Activated naive CD8-positive, alpha-beta T cell treated with anti-CD3 and anti-CD28 coated beads, Interleukin-2, amount 50 U/mL, for 16 hours (primary cell): ENCODE measurements at places on chromosomes 3 and 15.

GRCh38 chr3:151315846-151316245 lies 774 bp downstream of the GPR87 start:
- DNase-seq = no peak

- DNase-seq = no peak
These were observed 38.5 kb downstream of the HDC start for GRCh38 chr15:50227076-50227475.

- DNase-seq = no peak
These were observed 29.7 kb upstream of the HHATL start for GRCh38 chr3:42732196-42732828.

- DNase-seq = no peak
These were observed 164.7 kb downstream of the SQOR start for GRCh38 chr15:45799508-45799907.

- DNase-seq = no peak
These were observed 86.2 kb downstream of the SRGAP3 start for GRCh38 chr3:9163289-9163688.

DNA sequence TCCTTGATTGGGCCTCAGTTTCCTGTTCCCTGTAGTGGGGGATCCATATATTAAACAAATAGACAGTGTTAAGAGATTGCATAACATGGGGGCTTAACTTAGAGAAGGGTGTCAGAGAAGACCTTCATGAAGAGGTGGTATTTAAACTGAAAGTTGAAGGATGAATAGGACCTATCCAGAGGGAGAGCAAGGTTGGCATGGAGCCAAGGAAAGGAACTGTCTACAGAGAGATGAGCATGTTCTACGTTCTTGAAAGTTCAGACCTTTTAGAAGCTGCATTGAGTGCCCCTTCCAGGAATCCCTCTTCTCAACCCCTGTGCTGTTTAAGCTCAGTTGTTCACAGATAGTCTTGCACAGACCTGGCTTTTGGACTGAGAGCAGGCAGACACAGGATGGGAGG lies 2.4 kb downstream of the HTD2 start:
- DNase-seq = no peak

DNA sequence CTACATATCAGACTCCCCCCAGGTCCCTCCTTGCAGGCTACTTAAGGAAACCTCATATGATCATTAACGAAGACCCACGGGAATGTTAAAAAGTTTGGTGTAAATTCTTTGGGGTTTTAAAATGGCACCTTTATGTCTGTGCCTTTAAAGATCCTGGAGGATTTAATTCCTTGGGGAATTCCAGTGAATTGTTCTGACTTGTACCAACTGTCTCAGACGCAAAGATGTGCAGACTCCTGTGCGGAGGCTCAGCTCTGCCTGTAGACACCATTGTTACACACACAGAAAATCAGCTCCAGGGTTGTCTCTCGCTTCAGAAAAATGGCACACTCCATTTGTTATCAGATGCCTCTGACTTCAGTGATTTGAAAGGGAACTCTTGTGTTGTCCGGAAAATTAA lies 414.4 kb upstream of the CFAP20DC start:
- DNase-seq = no peak

GRCh38 chr3:36866368-36866767 lies 78.5 kb downstream of the TRANK1 start:
- DNase-seq = no peak

DNA sequence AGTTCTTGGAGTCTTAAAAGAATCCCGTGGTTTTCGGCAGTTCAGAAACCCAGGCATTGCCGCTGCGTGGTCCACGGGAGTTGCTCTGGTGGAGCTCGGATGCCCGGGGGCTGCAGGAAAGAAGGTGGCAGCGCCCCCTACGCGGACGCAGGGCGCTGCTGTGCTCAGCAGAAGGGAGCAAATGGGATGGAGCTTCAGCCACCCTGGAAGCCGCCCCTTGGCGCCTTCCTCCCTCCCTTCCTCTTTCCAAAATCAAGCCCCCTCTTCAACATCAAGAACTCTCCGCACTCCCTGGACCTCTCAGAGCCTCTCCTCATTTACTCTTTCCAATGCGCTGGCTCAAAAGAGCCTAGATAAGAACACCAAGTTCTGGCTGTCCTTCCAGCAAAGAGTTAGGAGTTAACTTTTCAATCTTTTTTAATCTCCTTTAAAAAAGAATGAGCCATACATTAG lies 880 bp upstream of the CHRNA7 start:
- no peak for DNase-seq

DNA sequence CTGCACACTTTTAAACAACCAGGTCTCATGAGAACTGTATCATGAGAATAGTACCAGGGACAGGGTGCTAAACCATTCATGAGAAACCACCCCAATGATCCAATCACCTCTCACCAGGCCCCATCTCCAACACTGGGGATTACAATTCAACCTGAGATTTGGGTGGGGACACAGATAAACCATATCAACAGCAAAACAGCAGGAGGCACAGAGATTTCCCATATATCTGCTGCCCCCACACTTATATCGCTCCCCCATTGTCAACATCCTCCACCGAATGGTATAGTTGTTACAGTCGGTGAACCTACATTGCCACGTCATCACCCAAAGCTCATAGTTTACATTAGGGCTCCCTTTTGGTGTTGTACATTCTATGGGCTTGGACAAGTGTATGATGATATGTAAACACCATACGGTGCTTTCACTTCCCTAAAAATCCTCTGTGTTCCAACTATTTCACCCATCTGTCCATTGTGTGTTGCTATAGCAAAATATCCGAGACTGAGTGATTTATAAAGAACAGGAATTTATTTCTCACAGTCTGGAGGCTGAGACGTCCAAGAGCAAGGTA lies 224.8 kb downstream of the FAM43A start:
- no peak for DNase-seq

GRCh38 chr15:71916834-71917233 lies 106.5 kb downstream of the NR2E3 start:
- no peak for DNase-seq

DNA sequence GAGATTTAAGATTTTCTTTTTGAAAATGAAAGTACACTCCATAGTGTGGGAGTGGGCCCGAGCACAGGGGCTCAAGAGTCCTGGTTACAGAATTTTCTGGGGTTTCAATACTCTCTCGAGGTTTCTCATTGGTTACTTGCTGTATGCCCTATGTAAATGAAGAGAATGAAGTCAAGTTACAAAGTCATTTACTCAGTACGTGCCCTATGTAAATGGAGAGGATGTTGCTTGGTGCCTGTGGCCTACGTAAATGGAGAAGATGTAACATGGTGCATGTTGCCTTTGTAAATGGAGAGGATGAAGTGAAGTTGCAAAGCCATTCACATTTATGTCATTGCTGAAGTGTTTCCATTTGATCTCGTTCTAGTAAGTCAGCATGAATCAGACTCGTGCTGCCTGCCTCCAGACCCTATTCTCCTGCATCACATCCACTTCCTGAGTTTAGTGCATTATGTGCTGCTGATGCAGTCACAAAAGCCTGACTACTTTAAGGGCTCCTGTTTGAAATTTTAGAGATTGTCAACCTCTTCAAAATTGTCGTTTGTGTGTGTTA lies 302.0 kb downstream of the ZBBX start:
- no peak for DNase-seq

- DNase-seq = no peak
These were observed 91.5 kb downstream of the STT3B start for GRCh38 chr3:31624083-31624709.

DNA sequence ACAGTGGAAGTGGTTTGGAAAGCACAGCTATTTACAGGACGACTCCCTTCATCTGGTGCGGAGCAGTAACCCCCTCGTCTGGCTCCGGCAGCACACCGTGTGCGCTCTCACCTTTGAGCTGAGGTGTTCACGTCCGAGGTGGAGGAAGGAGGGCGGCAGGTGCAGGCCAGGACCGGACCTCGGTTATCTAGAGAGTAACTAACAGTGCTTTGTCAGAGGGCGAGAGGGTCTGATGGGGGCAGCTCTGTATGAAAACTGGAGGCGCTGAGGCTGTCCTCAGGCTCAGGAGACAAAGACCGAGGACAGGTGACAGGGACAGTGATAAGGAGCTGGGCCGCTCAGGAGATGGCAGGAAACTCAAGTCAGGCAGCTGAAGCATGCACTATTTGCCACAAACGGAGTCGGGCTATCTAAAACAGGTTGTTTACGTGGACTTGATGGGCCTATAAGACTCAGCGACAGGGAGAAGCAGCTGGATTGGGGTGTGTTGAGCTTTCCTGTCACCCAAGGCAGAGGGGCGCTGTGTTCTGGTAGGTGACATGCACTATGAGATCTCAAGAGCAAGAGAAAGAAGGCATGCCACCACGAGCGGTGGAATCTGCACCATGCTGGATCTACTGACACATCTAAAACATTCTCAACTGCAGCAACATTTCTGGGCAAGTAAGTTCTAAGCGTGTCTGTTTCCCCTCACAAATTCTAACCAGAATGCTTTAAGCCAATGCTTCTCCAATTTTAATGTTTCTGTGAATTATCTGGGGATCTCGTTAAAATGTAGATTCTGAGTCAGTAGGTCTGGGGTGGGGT lies 155.2 kb downstream of the XXYLT1 start:
- DNase-seq = no peak

GRCh38 chr3:182212479-182213076 lies 500.9 kb downstream of the SOX2 start:
- DNase-seq = no peak

DNA sequence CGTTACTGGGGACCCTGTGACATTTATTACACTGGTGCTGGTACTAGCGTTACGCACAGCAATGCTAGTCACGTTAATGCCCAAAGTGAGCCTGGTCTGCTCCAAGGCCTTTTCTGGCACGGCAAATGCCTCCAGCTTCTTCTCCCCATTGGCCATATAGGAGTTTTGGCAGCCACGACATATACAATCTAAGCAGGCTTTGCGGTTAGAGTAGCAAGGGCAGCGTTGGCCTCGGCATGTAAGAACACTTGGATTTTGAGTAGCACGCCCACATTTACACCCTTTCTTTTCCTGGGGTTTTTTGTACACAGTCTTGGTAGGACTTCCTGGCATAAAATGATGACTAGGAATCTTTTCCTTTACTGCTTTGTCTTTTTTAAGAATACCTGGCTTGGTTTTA lies 44.9 kb downstream of the MSL2 start:
- no peak for DNase-seq

GRCh38 chr3:126734106-126734723 lies 30.2 kb downstream of the CHCHD6 start:
- no peak for DNase-seq

DNA sequence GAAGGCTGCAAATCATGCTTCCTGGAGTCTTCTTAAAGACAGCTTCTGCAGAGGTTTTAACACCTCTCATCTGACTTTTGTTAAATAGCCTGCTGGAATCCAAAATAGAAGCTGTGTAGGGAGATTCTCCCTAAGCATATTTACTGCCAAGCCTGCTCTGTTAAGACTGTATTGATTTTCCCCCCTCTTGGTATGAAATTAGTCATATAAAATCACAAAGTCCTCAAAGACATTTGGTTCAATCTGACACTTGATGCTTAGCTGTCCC lies 94.6 kb downstream of the ITPR1 start:
- DNase-seq = no peak

DNA sequence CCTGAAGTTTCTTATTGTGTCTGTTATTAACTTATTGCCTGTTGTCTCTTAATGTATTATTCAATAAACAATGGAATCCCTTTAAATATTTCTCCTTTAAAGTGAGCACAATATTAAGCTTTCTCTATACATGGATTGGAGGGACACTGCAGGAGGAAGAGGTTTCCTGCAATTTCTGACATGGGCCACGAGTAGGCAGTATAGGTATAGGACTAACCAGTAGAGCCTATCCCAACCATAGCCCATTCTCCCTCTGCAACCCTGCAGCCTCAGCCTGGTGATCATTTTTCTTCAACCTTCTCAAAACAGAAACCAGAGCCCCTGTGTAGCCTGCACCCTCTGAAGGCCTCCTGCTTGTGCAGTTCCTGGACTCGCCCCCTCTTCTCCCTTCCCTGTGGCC lies 124.8 kb downstream of the NEK10 start:
- DNase-seq = no peak

GRCh38 chr15:55344206-55344605 lies 25.2 kb downstream of the PIGB start:
- no peak for DNase-seq

GRCh38 chr3:14847613-14848541 lies 29.1 kb downstream of the FGD5 start:
- DNase-seq = no peak

- DNase-seq = no peak
These were observed 129.3 kb downstream of the EEFSEC start for GRCh38 chr3:128282380-128283196.

DNA sequence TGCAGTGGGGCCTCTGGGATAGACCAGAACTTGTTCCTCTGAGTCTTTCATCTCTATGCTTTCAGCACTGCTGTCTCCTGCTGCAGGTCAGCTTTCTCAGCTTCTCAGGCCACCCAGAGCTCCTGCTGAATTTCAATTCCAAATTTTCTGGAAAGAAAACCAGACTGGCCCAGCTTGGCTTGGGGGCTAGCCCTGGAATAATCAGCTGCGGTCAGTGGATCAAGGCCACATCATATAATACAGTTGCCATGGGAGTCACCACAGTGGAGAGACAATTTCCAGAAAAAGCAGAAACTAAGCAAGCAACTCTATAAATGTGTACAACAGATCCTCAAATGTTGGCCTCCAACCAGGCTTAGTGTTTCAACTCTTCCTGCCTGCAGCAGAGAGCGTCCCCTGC lies 91.1 kb upstream of the SLC24A5 start:
- DNase-seq = no peak

DNA sequence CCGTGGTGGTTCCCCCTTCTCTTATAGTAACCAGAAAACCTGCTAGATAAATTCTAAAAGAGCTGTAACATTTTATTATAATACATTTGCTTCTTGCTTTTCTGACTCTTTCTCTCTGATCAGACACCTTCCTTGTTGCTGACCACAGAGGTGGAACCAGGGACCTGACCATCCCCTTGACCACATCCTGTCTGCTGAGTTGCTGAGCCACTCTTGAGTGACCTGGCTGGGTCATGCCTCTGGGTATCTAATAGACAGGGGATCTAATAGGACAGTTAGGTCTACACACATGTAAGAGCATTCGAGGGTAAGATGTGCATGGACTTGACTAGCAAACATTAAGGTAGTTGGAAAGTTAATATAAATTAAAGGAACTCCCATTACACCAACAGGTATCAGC lies 22.8 kb upstream of the TRIM59 start:
- DNase-seq = no peak

GRCh38 chr3:167732313-167733065 lies 2.2 kb downstream of the PDCD10 start:
- no peak for DNase-seq

DNA sequence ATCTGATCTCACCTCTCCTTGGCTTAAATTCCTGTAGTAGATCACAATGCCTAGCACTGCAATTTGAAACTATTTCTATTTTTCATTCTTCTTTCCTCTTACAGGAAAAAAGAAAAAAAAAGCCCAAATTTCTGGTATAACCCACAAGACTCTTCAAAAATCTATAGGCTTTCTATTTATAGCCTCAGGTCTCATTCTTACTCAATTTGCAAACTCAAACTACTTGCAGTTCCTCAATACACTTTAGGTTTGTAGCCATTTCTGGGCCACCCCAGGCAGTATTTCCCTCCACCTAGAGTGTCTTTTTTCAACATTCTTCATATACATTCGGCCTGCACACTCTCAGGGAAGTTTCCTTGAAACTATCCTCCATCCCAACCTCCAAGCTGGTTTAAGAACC lies 169.0 kb downstream of the TBC1D5 start:
- no peak for DNase-seq
